ENCODE measurements at places on chromosomes 2 and 18.

DNA sequence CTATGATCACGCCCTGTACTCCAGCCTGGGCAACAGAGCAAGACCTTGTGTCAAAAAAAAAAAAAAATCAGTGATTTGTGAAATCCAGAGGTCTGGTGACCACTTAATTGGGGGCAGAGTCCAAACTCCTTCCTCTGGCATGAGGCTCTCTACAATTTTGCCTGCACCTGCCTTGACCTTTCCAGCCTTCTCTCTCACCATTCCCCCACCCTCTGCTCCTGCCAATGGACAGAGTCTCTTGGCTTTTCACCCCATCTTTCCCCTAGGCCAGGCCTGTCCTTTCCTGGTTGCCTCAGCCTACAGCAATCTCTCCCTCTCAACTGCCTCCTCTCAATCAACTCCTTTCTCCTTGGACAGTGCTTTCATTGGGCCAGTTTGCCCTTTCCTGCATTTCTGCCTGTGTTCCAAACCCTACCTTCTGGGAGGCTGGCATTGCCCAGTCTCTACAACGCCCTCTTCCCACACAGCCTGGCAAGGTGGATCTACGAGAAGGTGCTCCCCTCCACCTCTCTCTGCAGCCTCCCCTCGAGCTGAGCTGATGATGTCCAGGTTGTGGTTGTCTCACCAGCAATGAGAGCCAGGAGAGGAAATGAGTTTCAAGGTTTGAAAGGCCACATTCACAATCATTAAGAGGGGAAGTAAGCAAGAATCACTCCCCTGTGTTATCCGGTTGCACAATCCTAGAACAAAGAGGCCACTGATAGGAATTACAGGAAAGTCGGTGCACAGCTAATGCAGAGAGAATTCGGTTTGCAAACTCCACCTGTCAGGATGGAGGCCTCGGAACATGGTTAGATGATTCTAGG, 39.5 kb upstream of the NPAS2 start:
- no peak for DNase-seq

- DNase-seq: no peak
Measured at GRCh38 chr2:170712653-170713542, 2.2 kb upstream of the SP5 start.

DNA sequence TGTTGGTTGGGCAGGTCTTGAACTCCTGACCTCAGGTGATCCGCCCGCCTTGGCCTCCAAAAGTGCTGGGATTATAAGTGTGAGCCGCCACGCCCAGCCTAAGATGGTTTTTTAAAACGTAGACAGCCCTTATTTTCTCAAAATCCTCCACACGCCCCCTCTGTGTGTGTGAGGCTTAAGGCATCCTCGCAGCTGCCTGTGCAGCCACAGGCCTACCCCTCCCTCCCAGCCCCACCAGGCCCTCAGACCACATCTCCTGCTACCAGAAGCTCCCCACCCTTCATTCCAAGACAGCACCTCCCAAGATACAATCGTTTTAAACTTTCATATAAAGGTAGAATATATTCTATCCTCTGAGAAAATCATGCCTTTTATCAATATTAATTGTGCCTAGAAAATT, 4.8 kb downstream of the ANO7 start:
- no peak for DNase-seq

DNA sequence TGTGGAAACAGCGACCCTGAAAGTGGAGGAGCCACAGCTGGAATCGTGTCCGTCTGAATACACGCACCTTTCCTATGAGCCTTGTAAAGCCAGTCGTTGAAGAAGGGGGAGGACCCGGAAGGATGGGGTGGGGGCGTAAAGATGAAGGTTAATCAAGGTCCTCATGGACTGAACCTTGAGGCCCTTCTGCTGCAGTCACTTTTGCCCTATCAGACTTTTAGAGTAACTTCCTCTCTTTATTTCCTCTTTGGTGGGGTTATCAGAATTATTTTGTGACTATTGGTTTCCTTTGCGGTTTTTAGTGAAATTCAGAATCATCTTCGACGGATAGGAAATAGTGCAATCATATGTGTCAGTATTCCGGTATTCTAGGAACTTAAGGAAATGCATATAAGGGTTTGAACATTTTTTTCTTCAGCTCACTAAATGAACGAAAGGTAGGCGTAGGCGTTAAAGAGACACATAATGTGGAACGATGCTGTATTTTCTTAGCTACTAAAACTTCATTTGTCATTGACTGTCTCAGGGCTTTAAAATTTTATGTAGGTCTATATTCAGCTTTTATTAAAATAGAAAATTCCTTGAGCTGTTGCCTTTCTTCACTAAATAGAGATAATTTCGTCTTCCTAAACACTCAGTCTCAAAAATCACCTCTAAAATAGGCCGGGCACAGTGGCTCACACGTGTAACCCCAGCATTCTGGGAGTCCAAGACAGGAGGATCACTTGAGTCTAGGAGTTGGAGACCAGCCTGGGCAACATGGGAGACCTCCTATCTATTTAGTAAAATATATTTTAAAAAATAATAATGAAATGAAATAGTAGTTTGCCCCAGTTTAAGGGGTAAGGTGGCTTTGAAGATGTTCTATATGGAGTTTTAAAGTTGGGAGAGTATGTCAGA, 1.4 kb upstream of the YES1 start:
- peak; percentile 59 for DNase-seq

DNA sequence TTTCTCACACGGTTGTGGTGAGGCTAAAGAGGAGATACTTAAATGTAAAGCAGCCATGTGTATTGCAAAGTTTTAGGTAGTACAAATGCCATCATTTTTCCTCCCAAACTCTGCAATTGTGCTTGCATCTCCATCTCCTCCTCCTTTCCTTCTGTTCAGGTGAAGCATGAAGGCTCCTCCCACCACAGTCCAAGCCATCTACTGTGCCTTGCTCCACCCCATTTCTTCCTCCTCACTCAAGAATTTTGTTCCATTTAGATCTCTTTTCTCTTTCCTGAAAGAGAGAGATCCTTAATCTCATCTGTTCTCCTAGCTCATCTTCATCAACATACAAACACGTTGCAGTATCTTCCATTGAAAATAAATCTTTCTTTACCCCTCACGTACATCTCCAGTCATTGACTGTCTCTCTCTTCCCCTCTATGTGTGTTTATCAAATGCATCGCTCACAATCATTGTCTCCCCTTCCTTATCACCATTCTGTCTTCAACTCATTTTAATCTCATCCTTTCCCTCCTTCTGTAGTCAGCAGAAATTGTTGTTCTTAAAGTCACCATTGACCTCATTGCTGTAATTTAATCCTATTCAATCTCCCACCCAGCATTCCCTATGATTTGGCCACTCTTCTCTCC, 392.1 kb downstream of the RAD51AP2 start:
- DNase-seq: no peak

DNA sequence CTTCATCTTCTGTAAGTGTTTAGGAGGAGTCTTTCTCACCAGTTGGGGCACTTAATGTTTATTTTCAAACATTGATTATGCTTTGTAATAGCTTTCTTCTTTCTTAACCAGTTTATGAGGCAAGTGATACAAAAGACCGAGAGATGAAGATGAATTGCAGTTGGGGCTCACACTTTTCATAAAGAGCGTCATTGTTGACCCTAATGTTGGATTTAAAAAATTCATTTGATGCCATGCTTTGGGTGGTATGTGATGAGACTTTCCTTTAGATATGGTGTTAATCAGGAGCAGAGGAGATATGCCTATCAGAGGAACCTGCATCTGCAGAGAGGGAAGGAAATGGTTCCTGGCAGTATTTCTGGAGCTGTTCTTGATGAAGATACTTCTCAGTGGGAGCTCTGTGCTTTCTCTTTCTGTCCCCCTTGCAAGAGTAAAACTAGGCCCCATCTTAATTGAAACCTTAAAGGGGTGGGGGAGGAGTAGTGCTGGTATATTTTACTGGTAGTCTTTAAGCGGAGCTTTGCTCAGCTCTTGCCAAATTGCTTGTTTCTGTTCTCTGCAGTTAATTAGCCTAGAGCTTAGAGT, 2.3 kb downstream of the EML4 start:
- DNase-seq: no peak

DNA sequence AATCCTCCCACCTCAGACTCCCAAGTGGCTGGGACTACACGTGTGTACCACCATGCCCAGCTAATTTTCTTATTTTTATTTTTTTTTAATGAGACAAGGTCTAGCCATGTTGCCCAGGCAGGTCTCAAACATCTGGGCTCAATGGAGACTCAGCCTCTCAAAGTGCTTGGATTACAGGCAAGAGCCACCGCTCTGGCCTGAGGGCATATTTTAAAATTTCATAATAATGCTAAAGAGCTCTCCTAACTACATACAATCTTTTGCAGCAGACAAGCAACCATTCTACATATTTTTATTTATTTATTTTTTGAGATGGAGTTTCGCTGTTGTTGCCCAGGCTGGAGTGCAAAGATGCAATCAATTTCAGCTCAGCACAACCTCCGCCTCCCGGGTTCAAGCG, 207.0 kb downstream of the RAB3GAP1 start:
- DNase-seq: no peak

GRCh38 chr2:240817496-240818292, 2.3 kb downstream of the KIF1A start:
- no peak for DNase-seq

DNA sequence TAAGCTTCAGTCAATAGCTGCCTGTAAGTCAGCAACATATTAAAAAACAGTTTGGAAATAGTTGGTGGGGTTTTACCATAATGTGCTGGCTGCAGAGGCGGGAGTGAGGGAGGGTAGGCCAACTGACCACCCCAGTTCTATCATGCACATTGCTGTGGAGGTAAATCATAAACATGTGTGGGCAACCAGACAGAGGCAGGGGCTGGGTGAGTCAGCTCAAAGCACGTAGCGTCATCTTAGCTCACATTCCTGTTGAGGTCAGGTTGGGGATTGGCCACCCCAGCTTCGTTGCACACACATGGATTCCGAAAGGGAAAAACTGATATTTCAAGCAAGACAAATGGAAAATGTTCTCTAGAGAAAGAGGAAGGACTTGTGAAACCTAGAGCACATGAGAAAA, 19.5 kb downstream of the GPR45 start:
- no peak for DNase-seq

DNA sequence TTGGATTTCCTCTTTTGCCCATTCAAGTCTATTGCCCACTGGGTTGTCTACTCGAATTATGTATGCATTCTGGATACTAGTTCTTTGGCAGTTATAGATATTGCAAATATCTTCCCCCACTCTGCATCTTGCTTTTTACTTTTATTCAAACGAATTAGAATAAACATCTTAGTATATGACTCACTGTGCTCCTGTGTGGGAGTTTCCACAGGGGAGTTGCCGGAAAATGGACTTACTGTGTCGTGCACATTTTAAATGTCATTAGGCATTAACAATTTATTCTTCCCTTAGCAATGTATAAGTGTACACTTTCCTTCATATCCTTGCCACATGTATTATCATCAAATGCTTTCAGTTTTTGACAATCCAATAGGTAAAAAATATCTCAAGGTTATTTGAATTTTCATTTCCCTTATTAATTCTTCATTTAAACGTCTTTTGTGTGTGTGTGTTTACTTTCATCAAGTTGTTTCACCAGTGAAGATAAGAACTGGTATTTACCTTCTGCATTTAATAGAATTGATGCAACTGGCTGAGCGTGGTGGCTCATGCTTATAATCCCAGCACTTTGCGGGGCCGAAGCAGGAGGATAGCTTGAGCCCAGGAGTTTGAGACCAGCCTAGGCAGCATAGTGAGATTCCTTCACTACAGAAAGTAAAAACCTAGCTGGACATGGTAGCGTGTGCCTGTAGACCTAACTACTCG, 4.6 kb upstream of the UGT1A5 start:
- no peak for DNase-seq

DNA sequence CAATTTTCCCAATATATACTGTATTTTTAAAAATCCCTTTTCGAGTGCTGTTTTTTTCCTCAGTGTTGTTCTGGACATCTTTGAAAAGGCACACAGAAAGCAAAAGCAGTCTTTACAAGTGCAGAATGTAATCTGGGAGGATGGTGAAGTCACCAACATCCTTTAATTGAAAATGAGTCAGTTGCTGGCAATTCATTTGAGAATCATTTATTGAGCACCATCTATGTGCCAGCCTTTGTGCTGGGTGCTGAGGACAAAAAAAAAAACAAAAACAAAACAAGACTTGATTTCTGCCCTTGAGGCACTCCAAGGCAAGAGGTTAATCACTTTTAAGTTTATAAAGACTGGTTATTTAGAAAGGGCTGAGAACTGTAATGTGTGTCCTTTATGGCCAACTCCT, 46.7 kb upstream of the ACVR1 start:
- no peak for DNase-seq

DNA sequence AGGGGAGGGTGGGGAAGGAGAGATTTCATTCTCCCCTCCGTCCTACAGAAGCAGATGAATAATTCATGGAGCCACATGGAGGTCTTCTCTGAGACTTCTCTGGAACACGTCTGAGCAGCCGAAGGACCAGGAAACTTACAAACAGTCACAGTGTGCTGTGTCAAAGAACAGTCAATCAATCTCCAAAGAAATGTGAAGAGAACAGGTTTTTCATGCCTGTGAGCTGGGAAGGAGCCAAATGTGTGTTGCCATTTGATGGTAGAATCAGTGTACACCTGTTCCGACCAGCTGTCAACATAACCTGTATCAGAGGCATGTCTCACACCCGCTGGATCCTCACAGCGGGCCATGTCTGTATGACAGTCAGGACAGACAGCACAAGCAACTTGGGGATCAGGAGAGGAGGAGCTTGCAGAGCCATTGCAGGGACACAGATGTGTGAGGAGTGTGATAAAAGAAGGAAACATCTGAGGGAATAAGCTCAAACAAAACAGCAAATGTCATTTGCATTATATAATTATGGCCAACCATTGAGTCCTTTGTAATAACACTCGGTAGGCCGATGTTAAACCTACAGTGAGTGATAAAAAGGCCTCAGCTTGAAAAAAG, 298.5 kb downstream of the EN1 start:
- DNase-seq: no peak

DNA sequence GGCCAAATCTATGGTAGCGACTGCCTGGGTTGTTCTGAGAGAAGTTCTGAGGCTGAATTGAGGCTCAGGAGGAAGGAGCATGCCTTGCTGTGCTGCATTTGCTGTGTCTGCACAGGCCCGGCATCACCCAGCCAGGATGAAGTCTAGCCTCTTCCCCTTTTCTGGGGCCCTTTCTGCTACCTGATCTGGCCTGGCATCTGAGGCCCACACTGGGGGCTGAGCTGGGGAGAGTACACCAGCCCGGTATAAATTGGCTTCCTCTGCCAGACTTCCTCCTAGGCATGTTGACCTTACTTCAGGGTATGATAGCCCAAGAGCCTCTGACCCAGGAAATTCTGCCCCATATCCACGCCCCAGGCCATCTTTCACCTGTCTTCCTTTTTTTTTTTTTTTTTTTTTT, 30.0 kb downstream of the MRPL35 start:
- DNase-seq: no peak

GRCh38 chr2:171807831-171808393, 86.1 kb downstream of the SLC25A12 start:
- no peak for DNase-seq

DNA sequence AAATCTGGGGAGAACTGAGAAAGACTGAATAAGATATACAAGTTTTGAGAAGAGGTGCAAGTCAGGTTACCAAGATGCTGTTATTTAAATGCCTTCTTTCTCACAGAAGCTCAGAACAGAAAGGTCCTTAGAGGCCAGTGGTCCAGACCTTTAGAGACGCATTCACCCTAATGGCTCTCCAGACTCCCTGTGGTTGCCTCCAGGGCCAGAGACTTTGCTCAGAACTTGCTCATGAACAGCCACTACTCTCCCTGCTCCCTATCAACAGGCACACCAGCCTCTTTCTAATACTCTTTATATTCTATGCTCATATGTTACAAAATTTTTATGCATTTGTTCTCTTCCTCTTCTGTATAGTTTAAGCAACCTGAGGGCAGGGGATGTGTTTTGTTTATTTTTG, 349.0 kb upstream of the TNP1 start:
- no peak for DNase-seq

- DNase-seq: peak; percentile 51
Measured at GRCh38 chr2:108988796-108989713, at the start of gene EDAR. Gene EDAR (minus strand): TSS chr2:108989220. CDS start chr2:108931014, 58,206 bp downstream.

GRCh38 chr2:234793212-234793785, 158.5 kb upstream of the SH3BP4 start:
- DNase-seq: no peak
